ENCODE measurements at places on chromosomes 4 and X.

DNA sequence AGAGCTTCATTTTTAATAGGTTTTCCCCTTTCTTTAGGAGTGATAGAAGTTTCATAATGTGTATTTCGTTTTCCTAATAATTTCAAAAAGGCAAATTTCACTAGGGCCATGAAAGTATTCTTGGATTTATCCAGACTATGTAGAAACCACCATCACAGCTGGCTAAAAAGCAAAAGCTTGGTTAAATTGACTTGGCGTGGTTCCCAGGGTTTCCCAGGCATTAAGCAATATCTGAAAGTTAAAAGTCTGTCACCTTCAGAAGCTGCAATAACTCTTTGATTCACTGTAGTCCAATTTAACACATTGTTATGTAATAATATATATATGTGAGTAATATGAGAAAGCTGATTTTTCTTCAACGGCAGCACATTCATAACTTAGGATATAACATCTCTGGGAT is 38.3 kb downstream of the NDNF start:
- DNase-seq = no peak

GRCh38 chr4:176671532-176671931 is 121.2 kb downstream of the VEGFC start:
- DNase-seq = no peak

GRCh38 chr4:82782626-82783345 is 15.8 kb downstream of the SCD5 start:
- no peak for DNase-seq

GRCh38 chr4:114780205-114780604 is 181.6 kb downstream of the UGT8 start:
- DNase-seq = no peak

- no peak for DNase-seq
Observed at GRCh38 chr4:153509724-153510123, 43.6 kb downstream of the TMEM131L start.

DNA sequence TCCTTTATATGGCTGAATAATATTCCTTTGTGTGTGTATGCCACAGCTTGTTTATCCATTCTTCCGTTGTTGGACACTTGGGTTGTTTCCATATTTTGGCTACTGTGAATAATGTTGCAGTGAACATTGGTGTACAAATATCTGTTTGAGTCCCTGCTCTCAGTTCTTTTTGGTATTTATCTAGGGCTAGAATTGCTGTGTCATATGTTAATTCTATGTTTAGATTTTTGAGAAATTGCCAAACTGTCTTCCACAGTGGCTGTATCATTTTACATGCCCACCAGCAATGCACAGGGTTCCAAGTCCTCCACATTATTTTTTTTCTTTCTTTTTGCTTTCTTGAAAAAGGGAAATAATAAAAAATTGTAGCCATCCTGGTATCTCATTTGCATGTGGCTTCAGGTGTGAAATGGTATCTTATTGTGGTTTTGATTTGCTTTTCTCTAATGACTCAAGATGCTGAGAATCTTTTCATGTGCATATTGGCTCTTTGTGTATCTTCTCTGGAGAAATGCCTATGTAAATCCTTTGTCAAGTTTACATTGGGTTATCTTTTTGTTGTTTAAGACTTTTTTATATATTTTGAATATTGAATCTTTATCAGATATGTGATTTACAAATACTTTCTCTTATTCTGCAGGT is 129.7 kb downstream of the RAPGEF2 start:
- no peak for DNase-seq

DNA sequence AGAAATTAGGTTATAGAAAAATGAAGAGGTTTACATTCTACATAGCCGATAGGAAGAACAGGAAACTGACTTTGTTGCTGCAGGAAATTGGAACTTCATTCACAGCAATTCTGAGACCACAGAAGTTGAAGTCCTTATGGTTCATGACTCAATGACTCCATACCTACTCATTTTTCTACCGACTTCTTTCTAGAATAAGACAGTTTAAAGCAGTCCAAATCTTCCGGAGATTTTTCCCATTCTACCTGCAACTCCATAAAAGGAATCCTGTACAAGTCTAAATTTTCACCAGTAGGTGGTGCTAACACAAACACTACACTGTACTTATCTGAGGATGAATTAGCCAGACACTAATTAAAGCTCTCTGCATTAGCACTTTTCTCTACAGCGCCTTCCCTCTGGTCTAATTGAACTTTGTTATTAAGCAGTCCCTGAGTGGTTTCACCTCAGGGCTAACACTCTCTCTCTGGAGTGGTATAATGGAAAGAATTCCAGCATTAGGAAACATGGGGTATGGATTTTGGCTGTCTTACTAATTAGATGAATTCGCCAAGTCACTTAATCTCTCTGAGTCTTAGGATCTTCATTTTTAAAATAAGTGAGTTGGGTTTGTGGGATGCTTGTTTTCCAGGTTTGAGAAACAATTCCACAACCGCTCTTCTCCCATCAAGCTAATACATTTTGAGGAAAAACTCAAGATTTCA is 167.9 kb downstream of the SMIM20 start:
- no peak for DNase-seq

- no peak for DNase-seq
Observed at GRCh38 chrX:116272861-116273260, 102.3 kb downstream of the AGTR2 start.

DNA sequence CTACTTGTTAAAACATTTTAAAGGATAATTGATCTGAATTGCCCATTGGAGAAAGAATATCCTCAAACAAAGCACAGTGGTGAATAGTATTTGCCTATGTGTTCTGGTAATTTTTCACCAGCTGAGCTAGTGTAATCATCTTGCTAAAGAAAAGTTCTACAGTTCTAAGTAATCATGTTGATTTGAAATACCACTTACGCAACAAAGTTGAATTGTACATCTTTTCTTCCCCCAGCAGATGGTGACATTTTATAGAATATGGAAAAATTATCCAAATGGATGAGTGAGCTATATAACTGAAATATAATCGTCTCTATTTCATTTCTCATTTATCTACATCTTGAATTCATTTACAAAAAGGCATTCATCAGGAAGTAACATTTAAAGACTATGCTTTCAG is 9.7 kb upstream of the ZNF674 start:
- DNase-seq = no peak
